MCF 10A (cell line): ENCODE measurements at places on chromosomes 7 and 10. TPM values are rescaled to one million over a fixed set of nuclear protein-coding genes. Genes with fewer than 3 reads are reported as not detected.

The EPHA1 gene
- 0.89 and 1.2 TPM in 2 replicates for total RNA-seq

The FRA10AC1 gene
- total RNA-seq, result 19.3 and 25.1 TPM in 2 replicates

The LCOR gene
- total RNA-seq, result 33.9 and 40.4 TPM in 2 replicates

The EBF3 gene
- not detected in 2 replicates for total RNA-seq

The PRF1 gene
- not detected in 2 replicates for total RNA-seq
